ENCODE measurements at places on chromosomes 7 and 10.

GRCh38 chr10:86024281-86025041 is 342.1 kb downstream of the GRID1 start:
- no peak for DNase-seq

DNA sequence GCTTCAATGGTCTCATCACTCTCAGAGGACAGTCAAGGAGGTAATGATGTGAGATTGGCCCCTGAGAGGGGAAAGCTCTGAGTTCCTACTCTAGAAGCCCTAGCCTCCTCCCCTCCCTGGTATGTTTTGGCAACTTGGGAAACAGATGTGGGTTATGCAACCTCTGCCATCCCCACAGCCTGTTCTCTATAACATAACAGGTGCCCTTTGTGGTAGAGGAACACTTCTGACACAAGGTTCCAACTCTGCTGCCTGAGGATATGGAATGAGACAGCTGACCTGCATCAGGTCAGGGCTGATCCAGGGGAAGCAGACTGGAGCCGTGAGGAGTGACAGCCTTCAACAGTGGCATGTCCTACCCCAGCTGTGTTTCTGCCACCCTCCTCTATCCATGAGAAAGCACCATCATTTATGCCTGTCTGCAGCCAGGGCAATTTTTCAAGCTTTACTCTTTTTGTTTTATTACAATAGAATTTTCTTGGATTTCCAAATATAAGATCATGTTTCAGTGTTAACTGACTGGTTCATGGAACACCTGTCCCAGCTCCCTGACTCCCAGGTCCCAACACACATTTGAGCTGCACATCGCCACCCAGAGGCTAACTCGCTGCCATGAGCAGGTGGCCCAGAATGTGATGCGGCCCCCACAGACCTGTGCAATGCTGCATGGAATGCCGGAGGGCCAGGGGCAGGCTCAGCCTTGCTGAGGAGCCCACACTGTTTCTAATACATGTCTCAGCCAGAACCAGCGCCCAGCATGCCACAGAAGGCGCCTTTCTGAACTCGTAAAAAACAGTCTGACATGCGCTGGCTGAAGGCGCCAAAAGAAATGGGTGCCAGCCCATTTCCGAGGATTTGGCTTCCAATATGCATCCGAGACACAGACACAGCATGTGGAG is 124.8 kb upstream of the CHST15 start:
- DNase-seq = no peak

- no peak for DNase-seq
Observed at GRCh38 chr7:55254242-55254595, 110.9 kb upstream of the LANCL2 start.

DNA sequence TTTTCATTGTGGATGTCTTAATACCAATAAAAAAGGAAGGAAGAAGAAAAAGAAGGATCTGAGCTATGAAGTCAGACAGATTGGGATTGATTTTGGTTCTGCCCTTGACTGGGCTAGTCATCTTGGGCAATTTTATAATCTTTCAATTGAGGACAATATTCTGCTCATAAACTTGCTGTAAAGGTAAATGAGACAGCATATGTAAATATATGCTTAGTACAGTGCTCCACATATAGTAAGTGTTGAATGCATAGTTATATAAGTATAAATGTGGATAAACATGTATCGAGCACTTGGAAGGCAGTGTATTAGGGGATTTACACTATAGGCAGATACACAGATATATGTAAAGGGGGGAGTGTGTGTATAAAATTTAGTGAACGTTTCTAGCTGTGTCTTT is 85.1 kb downstream of the ST7 start:
- no peak for DNase-seq

DNA sequence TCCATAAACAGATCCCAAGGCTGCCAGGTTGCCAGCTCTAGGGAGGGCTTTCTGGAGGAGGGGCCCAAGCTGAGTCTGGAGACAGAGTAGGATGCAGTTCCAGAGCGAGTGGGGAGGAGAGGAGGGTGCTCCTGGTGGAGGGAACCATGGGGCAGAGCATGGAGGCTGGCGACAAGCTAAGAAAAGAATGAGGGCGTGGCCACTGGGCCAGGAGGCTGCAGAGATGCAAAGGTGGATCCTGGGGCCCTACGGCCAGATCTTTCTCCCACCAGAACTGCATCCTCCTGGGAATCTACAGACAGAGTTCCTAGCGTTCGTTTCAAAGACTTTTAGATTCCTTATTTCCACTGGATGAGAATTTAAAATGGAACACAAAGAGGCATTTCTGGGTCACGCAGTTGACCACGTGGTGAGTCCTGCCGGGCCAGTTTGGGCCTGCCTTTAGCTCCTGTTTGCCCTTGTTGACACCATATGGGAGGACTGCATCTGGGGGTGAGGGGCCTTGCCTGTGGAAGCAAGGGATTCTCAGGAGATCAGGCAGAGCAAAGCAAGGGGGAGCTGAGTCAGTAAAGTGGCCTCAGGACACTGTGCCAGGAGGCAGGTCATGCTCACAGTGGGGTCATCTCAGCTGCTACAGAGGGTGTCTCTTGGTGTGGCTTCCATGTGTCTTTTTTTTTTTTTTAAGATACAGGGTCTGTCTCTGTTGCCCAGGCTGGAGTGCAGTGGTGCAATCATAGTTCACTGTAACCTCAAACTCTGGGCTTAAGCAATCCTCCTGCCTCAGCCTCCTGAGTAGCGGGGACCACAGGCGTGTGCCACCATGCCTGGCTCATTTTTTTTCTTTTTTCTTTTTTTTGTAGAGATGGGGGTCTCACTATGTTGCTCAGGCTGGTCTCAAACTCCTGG is 137.8 kb downstream of the SH3PXD2A start:
- DNase-seq = no peak

DNA sequence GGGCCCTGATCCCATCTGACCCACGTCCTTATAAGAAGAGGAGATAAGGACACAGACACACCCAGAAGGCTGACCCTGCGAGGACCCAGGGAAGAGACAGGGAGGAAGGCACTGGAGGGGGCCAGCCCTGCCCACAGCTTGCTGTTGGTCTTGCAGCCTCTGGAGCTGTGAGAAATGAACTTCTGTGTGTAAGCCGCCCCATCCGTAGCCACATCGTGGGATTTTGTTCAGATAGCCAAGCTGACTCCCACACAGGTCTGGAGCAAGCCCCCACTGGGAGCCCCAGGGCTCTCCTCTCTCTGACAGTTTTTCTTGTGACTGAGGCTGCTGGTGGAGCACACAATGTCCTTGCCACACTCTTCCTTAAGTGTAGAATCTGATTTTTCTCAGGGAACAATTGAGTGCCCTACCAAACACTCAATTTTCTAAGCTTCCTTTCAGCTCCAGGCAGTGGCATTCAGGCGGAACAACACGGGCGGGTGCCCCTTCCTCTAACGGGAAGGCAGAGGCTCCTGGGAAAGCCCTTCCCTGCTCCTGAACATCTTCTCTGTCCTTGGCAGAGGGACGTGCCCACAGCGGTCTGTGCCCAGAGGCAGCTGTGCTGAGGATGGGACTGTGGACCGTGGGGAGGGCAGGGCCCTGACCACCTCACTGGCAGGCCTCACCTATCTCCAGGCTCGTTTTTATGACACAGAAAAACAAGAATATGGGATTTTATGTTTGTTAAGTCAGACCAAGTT is 160.6 kb upstream of the SHH start:
- DNase-seq = no peak

DNA sequence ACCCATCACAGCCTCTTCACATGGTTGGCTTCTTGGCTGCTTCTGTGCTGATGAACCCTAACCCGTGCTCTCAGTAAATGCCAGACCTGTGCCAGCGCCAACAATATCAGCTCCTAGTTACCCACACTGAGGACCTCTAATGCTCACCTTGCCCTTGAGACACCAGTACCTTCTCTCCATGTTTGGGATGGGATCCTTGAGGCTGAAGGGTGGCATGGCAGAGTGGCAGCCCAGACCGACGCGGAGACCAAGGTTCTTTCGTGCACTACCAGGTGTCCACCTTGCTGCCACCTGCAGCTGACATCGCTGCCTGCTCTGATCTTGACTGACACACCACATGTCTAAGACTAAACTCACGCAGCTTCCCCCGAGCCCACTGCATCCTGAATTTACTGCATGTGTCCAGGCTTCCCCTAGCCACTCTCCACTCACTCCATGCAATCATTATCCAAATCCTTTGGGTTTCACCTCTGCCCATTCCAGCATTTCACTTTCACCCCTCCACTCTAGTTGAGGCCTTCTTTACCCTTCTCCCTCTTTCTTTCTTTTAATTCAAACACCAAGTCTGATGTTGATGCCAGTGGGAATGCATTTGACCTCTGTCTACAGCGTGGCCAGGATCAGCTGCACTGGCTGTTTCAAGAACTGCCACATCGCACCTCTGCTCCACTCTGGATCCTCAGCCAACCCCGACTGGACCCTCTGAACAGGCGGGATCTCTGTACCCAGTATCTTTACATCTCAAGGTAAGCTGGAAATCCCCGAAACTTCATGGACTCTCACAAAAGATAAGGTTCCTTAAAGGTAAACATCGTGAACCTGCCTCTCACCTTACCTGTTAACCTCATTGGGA is 294.9 kb downstream of the GLRX3 start:
- DNase-seq = no peak

- no peak for DNase-seq
Observed at GRCh38 chr7:2608921-2609411, 22.8 kb upstream of the TTYH3 start.

DNA sequence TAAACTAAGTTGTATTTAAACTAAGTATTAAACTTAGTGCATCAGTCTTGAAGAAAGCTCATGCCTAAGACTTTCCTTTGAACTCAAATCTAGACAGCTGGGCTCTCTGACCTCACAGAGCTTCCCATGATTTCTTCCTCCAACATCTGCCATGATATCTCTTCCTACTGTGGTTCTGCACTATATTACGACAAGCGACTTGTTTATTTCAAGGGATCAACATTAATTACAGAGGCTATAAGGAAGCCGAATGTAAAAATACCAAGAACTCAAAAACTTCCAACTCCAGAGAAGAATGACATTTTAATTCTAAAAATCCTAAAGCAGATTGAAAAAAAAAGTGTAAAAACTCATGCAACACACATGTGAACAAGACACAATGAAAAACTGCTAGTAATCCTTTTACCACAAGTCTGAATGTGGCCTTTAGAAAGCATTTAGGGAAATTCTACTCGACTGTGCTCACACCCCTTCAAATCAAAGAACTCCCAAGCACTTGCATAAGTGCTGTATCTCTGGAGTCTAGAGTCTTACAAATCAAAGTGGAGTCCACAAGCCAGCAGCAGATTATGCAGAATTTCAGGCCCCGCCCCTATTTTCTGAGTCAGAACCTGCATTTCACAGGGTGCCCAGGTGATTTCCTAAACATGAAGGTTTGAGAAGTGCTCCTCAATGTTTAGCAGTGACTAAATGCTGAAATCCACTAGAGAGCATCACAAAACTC is 22.7 kb upstream of the WASHC2A start:
- DNase-seq = no peak

GRCh38 chr10:44065788-44066526 is 318.9 kb downstream of the CXCL12 start:
- no peak for DNase-seq

DNA sequence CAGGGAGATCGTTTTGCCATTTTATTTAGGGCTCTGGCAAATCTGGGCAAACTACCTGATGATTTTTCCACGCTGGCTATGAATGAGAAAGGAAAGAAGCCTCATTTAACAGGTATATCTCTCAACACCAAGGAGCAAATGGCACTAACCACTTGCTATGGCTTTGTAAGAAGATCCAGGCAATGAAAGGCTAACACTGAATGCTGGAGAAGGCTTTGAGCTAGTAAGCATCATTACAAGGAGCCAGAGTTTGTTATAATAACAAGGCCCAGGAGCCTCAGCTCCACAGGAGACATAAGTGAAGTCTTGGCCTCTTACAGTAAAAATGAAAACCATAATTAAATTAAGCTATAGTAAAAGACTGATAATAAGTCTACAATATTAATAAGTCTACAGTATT is 123.1 kb downstream of the CNOT4 start:
- no peak for DNase-seq

DNA sequence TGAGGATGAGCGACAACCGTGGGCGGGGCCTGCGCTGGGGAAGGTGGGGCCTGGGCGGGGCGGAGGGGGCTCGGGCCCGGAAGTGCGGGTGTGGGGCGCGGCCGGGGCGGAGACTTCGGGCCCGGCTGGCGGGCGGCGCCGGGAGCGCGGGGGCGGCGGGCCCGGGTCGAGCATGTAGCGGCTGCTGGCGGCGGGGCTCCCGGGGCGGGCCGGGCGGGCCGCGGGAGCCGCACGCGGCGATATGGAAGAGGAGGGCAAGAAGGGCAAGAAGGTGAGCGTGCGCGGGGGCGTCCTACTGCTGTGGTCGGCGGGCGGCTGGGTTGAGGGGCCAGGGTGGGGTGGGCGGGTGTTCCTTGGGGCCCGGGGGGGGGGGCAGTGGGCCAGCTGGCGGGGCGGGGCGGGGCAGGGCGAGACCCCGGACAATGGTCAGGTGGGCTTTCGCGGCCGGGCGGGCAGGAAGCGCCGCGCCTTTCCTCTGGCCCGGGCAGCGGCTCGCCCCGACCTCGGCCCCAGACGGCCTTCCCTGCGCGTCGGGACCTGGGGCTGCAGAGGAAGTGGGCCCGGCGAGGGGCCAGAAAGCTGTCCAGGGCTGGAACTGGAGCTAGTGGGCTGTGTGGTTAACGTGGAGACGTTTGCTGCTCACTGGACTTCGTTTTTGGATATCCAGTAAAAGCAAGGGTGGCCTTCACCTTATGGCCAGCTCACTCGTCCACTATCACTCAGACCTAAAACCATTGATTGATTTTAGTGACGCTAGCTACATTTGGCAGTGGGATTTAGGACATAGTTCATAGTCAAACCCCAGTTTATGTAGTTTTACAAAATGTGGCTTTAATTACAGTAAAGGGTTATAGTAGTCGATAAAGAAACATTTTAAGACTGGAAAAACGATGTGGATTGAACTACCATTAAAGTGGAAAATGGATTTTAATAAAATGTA is at the start of gene CCM2:
Gene CCM2 (plus strand): TSS at position 109 of the 940 bp plus-strand sequence. CDS start 133 bp downstream, at position 242.
- DNase-seq = no peak

- DNase-seq = no peak
Observed at GRCh38 chr7:21128062-21128817, 299.6 kb upstream of the SP4 start.

DNA sequence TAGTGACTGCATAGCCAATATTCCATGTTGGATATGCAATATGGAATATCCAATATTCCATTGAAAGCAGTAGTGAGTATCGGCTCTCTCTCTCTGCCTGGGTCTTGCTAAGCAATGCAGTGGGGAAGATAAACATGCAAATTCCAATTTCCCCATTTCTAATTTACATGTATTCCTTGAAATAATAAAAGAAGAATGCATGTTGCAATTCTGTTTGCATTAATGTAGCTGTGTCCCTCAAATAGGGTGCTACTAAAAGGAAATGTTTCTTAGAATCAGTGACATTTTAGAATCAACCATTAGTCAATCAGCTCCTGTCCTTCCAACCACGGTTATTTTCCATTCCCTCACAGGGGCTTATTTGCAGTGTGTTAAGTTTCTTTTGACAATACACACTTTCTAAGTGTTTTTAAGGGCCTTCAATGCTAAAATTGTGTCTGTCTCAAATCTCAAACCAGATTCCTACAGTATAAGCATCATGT is 46.7 kb downstream of the AFAP1L2 start:
- DNase-seq = no peak

GRCh38 chr7:134900166-134900982 is 85.9 kb upstream of the AGBL3 start:
- DNase-seq = no peak
